ENCODE measurements at places on chromosomes 3 and 15.

GRCh38 chr3:57961177-57961827, 46.9 kb upstream of the FLNB start:
- no peak for DNase-seq

DNA sequence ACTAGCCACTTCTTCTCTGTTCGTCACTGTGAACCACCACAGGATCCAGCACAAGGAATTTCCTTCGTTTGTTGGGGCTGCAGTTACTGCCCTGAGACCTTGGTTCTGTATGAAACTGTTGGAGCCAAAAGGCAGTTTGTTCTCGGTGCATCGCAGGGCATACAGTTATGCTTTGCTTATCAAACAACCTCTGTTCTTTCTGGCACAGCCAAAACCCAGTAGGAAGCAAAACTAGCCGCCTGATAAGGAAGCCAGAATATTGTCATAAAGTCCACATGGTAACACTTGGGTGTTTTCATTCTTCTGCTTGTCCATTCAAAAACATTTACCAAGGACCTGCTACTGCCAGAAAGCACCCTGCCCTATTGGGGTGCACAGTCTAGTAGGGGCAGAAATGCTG, 116.1 kb downstream of the RAB11A start:
- DNase-seq, result no peak

GRCh38 chr3:46970391-46971091, 6.0 kb downstream of the CCDC12 start:
- no peak for DNase-seq

DNA sequence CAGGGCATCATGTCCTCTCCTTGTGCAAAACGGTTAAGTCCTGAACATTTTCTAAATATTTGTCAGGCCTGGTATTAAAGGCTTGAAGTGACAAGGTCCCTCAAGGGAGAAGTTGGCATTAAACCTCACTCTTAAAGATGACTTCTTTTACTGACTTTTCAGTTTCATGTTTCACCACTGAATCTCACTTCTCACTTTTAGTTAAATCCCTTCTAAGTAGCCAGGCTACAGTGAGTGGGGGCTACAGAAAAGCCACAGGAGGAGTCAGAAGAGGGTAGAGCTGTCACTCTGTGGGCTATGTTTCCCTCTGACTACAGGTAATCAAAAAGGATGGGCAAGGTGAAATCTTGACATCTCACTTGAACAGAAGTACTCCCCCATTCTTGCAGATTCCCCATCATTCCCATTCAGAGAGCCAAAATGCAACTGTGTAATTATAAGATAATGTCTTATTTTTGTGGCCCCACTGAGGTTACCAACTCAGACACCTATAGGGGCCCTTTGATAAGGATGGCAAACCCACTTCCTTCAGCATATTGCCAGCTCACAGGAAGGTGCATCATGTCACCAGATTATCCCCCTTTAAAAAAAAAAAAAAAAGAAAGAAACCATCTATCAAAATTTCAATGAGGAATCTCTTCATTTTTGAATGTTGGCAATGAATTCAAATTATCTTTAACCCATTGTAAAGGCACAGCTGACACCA, 790.1 kb upstream of the CFAP20DC start:
- no peak for DNase-seq

DNA sequence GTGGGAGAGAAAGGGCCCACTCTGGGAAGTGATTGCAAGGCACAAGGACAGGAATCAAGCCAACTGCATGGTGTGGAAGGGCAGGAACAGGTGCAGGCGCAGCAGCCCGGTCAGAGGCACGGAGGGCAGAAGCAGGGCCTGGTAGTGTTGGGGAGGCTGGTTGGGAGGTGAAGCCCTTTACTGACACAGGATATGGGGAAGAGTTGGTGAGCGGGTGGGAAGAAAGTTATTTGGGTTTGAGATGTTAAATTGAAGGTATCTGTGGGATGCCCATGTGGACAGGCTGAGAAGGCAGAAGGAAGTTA, 83.6 kb upstream of the ABHD2 start:
- DNase-seq, result no peak

DNA sequence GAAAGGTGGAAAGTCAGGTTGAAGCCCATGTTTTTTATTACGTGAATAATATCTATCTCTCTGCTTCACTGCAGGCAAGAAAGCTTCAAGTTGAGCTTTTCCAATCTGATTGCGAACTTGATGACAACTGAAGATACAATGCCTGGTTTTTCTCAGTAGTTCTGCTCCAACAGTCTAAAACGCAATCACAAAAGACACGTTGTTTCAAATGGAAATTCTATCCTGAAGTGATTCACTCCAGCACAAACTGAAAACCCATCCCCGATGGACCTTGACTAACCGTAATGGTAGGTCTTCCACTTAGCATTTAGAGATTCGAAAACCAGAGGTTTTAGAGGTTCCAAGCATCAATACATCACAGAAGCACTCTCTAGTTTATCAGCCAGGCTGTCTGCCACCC, 10.6 kb downstream of the B4GALT4 start:
- no peak for DNase-seq

GRCh38 chr3:58441514-58442450, 8.2 kb upstream of the PDHB start:
- DNase-seq, result no peak

DNA sequence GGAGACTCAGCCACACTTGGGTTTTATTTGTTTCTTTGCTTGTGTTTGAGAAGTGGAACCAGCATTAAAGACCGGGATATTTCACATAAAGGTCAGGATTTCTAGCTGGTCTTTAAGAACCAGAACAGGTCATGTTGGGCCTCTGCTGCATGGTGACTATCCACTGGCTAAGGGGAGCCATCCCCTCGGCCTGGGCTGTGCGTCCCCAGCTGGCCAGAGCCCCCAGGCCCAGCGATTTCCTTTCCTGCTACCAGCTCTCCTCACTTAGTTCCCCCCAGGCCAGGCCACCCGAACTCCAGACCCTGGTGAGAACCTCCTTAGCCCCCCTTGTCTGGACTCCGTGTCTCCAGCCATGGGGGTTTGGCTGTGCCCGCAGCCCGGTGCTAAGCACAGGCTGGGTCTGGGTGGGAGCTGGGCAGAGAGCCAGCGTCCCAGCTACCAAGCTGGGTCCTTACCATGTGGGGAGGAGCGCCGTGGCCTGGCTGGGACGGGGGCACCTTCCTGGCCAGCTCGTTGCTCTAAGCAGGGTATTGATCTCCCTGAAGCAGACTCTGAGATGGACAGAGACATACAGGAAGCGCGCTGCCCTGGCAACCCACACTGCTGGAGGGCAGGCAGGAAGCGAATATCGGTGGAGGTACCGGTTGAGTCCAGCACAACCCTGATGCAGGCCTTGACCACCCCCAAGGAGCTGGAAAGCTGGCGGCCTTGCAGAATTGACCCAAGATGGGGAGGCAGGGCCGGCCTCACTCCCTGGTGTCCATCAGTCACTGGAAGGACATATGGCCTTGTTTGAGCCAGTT, 49.4 kb downstream of the KLF15 start:
- no peak for DNase-seq

DNA sequence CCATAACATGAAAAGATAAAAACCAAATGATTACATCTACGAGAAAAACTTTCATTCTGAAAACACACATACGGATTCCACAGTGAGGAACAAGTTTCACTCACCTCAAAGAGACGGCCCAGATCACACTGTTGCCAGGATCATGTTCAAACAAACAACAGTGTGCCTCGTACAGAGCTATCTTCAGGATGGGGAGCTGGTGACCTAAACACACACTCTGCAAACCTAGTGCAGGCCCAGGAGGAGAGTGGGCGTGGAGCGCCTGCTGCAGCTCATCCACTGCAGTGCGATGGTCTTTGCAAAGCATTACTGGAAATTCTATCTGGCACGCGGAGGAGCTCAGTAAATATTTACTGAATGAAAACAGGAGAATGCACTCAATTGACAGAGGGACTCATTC, 38.5 kb downstream of the TAMM41 start:
- DNase-seq, result no peak

DNA sequence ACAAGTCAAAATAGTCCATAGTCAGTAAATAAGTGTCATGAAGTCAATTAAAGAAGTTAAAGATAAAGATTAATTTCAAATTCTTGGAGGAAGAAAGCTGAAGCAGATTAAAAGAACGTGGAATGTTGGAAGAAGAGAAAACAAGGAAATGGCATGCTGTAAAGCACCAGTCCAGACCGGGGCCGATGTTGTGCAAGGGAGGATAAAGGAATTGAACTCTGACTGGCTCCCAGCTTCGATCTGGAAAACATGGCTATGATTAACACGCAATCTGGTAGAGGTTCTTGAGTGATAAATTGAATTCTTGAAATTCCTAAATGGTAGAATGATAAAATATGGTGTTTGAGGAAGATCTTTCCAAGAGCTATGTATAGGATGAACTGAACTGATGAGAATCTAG, 194.4 kb downstream of the MEIS2 start:
- DNase-seq, result no peak

DNA sequence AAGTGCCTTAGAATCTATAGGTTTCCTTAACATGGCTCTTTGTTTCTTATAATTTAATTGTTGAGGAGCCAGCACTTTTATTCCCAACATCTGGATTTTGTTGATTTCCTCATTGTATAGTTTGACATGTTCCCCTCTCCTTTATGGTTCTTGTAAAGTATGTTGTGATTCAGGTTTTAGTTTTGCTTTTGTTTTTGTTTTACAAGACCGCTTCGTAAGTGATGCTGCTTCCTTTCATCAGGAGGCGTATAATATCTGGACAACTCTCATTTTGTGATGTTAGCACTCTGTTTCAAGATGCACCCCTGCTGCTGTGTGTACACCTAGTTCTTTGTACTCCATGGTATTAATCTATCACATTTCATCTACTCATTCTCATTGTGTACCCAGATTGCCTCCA, 48.7 kb downstream of the SLC49A4 start:
- no peak for DNase-seq
